DMS79 (cell line): ENCODE measurements at places on chromosomes 4 and X.

DNA sequence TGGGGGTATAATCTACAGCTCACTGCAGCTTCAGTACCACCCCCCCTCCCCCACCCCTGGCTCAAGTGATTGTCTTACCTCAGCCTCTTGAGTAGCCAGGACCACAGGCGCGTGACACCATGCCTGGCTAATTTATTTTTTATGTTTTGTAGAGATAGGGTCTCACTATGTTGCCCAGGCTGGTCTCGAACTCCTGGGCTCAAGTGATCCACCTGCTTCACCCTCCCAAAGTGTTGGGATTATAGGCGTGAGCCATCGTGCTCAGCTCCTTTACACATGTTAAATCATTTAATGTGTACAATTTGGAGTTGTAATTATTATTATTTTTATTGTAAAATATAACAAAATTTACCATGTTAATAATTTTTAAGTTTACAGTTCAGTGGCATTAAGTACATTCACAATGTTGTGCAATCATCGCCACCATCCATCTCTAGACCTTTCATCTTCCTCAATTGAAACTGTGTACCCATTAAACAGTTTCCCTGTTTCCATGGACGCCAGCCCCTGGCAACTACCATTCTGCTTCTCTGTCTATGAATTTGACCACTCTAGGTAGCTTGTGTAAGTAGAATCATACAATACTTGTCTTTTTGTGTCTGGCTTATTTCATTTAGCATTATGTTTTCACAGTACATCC, 6.1 kb downstream of the SLAIN2 start:
- DNase-seq = no peak

- DNase-seq = peak; percentile 0
These were observed 27.1 kb upstream of the MAP9 start for GRCh38 chr4:155403886-155404285.

GRCh38 chr4:84530871-84531270, 31.8 kb upstream of the NKX6-1 start:
- no peak for DNase-seq

DNA sequence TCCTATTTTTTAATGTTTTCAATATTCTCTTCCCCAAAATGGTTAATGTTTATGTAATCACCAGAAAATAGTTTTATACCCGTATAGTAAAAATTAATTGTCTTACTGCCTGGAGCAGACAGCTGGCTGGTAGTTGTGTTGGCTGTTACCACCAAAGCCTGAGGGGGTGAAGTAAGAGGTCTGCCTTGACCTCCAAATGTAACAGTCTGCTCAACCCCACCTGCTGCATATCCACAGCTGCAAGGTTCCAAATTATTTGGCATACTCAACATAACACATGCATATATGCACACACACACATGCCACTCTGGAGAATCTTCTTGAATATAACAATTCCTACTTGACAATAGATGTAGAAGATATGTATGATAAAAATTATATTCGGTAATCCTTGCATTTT, 624.3 kb downstream of the ADGRL3 start:
- DNase-seq = no peak

DNA sequence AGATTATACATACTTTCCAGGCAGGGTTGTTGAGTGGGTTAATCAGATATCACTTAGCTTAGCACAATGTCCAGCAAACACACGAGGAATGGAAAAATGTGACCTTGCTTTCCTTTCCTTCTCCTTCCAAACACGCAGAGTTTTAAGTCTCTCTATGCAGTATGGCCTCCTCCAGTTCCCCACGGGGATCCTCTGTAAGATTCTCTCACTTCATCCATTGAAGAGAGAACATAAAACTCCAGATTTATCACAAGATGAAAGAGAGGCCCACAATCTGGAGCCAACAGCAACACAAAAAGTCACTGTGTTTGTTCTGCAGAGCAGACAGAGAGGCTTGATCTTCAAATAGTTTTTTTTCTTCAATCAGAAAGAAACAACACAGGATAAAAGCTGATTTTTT, 336.8 kb upstream of the CLNK start:
- no peak for DNase-seq

DNA sequence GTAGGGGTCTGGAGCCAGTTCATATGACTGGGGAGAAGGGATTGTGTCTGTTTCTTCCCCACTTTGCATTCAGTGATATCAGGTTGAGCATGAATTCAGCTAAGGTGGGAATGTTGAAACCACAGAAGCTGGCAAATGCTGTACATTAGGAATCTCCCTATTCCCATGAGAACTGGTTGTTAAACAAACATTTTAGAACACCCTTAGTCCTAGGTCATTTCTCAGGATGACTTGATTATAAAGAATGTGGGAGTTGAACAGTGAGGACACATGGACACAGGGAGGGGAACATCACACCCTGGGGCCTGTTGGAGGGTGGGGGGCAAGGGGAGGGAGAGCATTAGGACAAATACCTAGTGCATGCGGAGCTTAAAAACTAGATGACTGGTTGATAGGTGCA, 62.6 kb upstream of the LIMCH1 start:
- DNase-seq = no peak

DNA sequence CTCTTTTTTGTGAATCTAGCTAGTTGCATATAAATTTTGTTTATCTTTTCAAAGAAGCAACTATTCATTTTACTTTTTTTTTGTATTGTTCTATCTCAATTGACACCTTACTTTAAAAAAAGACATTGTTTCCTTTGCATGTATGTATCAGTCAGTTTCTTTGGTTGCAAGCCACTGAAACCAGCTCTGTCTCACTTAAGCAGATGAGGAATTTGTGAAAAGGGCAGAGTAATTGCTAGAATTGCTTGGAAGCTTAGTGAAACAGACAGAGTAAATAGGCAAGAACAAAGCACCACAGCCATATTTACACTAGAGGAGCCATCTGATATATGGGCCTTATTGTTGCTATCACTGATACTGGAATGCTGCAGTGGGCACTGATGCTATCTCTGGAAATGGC, 231.4 kb upstream of the KLF8 start:
- no peak for DNase-seq

DNA sequence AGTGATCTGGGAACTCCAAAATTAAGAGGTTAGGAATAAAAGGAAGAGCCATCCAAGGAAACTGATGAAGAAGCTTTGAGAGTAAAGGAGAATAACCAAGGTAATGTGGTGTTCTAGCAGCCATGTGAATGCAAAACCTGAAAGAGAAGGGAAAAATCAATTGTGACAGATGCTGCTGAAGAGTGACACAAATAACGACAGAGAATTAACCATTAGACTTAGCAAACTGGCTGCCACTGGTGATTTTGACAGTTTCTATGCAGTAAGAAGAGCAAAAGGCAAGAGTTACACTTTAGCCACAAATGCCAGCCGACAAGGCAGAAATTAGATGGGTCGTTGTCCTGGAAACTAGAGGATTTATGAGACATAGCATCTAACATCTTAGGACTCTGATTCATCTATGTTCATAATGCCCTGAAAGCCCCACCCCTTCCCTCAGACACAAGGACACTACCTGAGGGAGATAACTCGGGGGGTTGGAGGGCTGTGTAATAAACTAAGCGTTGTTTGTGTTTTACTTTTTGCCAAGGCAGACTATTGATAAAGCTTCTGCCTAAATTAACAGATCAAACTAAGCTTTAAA, 13.0 kb upstream of the TMEM144 start:
- DNase-seq = no peak

DNA sequence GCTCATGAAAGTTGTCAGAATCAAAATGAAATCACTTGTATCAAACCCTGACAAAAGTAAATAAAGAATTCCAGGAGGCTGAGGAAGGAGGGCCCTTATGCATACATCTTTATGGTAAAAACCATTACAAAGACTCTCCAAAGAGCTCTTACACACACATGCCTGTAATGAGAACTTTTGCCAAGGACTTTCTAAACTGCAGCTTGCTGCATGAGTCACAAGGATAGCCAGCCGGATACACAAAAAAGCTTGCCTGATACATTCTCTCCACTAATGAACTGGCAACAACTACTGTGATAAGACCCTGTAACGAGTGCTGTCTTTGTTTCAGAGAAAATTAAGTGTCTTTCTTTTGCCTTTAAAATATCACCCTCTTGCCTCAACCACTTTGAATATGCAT, 618.1 kb downstream of the PPP4R3C start:
- no peak for DNase-seq

DNA sequence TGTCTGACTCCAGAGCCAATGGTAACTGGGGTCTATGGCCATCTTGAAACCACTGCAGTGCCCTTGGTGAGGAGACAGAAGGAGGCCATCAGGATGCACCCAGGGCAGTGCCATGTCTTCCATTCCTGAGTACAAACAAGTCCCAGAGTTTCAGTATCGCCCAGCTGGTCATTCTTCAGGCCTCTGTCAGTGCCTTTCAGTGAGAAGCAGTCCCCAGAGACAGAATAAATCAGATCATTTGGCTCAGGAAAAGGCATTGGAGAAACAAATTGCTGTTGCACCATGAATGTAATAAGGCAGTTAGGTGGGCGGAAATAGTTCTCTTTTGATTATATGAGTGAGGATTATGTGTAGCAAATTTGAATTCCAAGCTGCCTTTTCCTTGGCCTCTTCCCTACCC, 21.3 kb downstream of the ADGRG4 start:
- DNase-seq = no peak

DNA sequence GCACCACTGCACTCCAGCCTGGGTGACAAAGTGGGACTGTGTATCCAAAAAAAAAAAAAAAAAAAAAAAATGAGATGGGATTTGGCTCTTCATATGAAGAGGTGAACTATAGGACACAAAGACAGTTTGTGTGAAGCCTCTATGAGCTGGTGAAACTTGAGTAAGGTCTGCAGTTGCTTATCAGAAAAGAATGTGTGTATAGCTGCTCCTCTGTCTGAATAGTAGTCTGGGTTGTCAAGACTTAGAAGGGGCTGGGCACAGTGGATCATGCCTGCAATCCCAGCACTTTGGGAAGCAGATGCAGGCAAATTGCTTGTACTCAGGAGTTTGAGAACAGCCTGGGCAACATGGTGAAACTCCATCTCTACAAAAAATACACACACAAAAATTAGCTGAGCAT, 82.8 kb downstream of the ARSF start:
- DNase-seq = no peak
